ENCODE measurements at places on chromosomes 16 and 17.
A peak's percentile ranks its signal among the peaks of the same experiment; 100 is the strongest.

- DNase-seq = no peak
Measured at GRCh38 chr17:73411313-73411747, 99.5 kb upstream of the CDC42EP4 start.

DNA sequence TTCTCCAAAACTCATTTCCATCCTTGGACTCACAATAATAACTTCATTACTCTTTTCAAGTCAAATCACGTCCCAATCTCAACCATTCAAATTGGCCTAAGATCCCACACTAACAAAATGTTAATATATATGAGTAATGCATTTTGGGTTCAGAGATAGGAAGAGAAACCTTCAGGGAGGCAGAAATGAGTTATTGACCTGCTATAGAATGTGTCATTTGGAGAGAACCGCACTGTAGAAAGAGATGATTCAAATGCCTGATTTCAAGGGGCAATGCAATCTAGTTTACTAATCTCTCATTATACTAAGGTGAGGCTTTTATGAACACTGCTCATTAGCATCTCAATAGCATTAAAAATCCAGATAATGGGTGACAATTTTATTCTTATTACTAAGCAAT, 1595.0 kb upstream of the GOT2 start:
- DNase-seq = no peak

GRCh38 chr17:16919663-16920627, 52.0 kb downstream of the TNFRSF13B start:
- no peak for DNase-seq

DNA sequence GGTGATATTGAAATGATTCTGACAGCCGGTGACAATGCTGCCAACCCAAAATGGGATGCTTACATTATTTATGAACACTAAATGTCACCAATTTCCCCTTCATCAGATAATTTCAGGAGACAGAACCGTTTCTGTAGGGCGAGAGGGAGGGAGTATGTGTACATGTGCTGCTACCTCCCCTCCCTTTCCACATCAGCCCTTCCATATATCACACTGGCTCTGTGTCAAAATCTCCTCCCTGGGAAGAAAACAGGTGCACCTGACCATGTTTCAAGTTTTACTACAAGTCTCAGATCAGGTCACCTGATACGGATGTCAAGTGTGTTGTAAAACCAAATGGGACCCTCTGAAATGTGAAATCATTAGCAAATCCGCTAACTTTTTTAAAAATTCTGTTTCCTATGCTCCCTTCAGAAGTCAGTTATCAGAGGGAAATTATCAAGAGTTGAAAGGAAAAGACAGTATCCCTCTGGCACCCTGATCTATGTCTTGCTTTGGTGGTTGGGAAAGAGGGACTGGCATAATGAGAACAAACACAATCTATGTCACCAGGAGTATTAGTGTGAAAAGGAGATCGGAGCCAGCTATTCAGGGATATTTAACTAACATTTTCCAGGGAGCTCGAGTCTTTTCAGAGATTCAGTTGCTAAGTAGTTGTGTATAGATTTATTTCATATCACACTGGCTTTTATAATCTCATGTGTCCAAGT, 1002.3 kb upstream of the CDH8 start:
- no peak for DNase-seq

- DNase-seq = no peak
Measured at GRCh38 chr16:87812200-87812656, 46.4 kb upstream of the KLHDC4 start.

DNA sequence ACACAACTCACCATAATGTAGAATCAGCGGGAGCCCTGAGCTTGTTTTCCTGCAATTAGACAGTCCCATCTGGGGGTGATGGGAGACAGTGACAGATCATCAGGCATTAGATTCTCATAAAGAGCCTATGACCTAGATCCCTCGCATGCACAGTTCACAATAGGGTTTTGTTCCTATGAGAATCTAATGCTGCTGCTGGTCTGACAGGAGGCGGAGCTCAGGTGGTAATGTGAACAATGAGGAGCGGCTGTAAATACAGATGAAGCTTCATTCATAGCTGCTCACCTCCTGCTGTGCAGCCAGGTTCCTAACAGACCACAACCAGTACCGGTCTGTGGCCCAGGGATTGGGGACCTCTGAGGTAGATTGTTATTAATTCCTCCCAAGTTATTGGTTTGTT, 2.9 kb upstream of the DOK4 start:
- no peak for DNase-seq

GRCh38 chr16:55622930-55623561, 32.7 kb upstream of the SLC6A2 start:
- DNase-seq = no peak

- no peak for DNase-seq
Measured at GRCh38 chr17:20026960-20027359, 17.8 kb downstream of the SPECC1 start.

GRCh38 chr16:31141489-31142108, 6.1 kb upstream of the PRSS8 start:
- DNase-seq = no peak

DNA sequence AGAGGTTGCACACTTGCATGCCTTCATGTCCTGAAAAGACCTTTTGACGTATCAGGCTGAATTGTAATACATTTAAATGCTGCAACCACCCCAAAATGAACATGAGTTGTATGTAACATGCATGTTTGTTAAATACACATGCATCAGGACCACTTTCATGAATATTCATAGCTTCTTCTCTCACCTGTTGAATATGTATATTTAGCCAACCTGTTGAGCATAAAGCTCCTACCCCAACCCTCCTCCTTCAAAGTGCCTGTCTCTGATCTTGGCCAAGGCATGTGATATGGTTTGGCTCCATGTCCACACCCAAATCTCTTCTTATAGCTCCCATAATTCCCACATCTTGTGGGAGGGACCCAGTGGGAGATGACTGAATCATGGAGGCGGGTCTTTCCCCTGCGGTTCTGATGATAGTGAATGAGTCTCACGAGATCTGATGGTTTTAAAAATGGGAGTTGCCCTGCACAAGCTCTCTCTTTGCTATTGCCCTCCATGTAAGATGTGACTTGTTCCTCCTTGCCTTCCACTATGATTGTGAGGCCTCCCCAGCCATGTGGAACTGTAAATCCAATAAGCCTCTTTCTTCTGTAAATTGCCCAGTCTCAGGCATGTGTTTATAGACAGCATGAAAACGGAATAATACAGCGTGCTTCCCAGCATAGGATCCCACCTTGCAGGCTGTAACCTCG, 3.8 kb upstream of the CRYM start:
- no peak for DNase-seq

DNA sequence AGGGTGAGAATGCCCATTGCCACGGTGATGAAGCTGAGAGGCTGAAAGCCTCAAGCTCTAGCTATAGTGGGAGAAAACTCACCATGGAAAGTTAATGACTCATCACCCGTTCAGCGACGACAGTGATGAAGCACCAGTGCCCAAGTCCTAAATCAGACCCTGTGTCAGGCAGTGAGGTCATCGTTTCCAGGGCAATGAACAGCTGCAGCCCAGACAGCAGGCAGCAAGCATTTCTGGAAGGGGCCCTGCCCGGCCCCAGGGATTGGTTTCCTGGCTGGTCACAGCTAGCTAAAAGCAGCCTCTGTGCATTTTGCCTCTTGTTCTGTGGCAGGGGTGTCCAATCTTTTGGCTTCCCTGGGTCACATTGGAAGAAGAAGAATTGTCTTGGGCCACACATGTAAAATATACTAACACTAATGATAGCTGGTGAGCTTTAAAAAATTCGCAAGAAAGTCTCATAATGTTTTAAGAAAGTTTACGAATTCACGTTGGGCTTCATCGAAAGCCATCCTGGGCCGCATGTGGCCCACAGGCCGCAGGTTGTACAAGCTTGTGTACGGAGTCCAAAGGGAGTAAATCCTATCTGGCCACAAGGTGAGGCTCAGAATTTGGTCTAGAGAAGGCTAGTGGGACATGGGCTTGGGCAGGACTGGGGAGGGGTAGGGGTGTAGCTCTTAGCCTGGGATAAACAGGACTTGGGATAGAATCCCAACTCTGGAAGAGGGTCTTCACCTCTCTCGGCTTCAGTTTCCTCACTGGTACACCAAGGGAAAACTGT, 40.6 kb downstream of the MIS12 start:
- peak; percentile 65 for DNase-seq

GRCh38 chr17:74467221-74467951, 952 bp downstream of the CD300A start:
- no peak for DNase-seq

- DNase-seq = no peak
Measured at GRCh38 chr16:26816266-26816665, 250.5 kb upstream of the C16orf82 start.

- no peak for DNase-seq
Measured at GRCh38 chr17:33291248-33292200, 1.6 kb downstream of the ASIC2 start.

GRCh38 chr17:40536295-40537171, 28.7 kb downstream of the CCR7 start:
- no peak for DNase-seq

Measured in GDM1 (cell line).